CD8-positive, alpha-beta memory T cell (primary cell): ENCODE measurements at places on chromosomes 16 and 17.

DNA sequence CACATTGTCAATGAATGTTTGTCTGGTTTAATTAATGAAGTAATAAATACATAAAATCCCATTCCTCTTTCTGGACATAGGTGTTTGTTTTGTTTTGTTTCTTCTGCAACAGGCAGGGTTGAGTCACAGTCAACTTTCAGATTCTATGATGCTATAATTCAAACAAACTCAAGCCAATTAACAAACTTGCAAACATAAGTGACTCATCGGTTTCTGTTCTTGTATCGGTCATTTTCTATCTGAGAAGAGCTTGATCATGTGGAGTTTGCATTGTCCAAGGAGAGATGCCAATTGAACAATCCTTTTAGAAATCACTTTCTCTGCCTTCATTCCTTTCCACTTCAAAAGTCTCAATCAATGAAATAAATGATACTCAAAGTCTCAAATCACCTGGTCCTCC lies 294.2 kb upstream of the C16orf82 start:
- H3K4me3 ChIP-seq = no peak overlapping the region
- no peaks in the 10 kb centered on the region for H3K36me3 ChIP-seq
- H3K27me3 ChIP-seq = no peaks in the 10 kb centered on the region
- H3K27ac ChIP-seq = no peak overlapping the region
- DNase-seq = no peak
- no peaks in the 10 kb centered on the region for H3K4me1 ChIP-seq

GRCh38 chr16:87690911-87691685 lies 74.7 kb downstream of the KLHDC4 start:
- no peak overlapping the region for H3K27ac ChIP-seq
- H3K4me1 ChIP-seq = no peaks in the 10 kb centered on the region
- no peak overlapping the region for H3K4me3 ChIP-seq
- no peaks in the 10 kb centered on the region for H3K36me3 ChIP-seq
- H3K27me3 ChIP-seq = no peaks in the 10 kb centered on the region

- H3K4me1 ChIP-seq = peaks cover 20% of the 10 kb centered on the region
- peak; percentile 87 for DNase-seq
- H3K27me3 ChIP-seq = no peaks in the 10 kb centered on the region
- peak within 1 kb of the TSS; percentile 98 for H3K4me3 ChIP-seq
Observed at GRCh38 chr17:30116661-30117551, at the start of gene NSRP1. NSRP1 (plus strand) TSS chr17:30116816; CDS start chr17:30116844, 28 bp downstream.

DNA sequence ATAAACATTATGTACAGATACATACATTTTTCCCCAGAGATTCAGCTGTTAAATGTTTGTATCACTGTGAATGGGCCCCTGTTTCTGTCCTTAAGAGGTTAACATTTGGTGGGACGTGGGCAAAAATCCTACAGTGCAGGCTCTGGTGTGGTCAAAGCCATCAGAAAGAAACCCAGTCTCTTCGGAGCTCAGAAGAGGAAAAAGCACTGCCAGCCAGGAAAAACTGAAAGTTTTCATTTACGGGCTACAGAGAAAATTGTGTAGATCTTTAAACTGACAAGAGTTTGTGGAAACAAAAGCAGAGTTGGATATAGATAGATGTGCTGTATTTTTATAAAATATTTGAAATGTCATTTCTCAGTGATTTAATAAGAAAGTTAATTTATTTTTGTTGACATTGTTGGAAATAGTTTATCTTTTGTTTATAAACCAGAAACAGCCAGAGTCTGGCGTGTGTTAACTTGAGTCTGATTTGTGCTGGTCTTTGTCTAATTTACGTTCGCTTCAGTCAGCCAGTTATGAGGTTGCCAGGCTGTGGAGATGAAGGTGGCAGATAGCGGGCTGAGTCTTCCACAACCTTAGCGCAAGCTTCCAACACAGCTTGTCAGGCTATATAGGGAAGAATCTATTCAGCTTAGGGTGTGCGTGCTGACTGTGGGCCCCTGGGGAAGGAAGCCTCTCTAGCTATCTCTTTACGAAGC lies 9.5 kb upstream of the TEKT3 start:
- peaks cover 6% of the 10 kb centered on the region for H3K27me3 ChIP-seq
- no peak overlapping the region for H3K27ac ChIP-seq
- no peak overlapping the region for H3K4me3 ChIP-seq
- no peaks in the 10 kb centered on the region for H3K36me3 ChIP-seq

DNA sequence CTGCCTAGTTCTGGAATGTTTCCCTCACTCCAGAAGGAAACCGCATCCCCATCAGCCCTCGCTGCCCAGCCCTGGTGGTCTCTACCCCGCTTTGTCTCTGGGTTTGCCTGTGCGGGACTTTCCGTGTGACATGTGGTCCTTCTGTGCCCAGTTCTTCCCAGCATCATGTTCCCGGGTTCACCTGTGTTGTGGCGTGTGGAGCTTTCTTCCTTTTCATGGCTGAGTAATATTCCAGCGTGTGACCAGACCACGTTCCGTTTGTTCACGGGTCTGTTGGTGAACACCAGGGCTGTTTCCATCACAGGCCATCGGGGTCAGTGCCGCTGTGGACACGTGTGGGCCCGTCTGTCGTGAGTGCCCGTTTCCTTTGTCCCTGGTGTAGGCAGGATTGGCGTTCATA lies 32.1 kb downstream of the CACNA1H start:
- no peak overlapping the region for H3K4me3 ChIP-seq
- no peaks in the 10 kb centered on the region for H3K36me3 ChIP-seq
- no peak for DNase-seq
- H3K4me1 ChIP-seq = no peaks in the 10 kb centered on the region
- H3K27me3 ChIP-seq = no peaks in the 10 kb centered on the region
- H3K27ac ChIP-seq = no peak overlapping the region

DNA sequence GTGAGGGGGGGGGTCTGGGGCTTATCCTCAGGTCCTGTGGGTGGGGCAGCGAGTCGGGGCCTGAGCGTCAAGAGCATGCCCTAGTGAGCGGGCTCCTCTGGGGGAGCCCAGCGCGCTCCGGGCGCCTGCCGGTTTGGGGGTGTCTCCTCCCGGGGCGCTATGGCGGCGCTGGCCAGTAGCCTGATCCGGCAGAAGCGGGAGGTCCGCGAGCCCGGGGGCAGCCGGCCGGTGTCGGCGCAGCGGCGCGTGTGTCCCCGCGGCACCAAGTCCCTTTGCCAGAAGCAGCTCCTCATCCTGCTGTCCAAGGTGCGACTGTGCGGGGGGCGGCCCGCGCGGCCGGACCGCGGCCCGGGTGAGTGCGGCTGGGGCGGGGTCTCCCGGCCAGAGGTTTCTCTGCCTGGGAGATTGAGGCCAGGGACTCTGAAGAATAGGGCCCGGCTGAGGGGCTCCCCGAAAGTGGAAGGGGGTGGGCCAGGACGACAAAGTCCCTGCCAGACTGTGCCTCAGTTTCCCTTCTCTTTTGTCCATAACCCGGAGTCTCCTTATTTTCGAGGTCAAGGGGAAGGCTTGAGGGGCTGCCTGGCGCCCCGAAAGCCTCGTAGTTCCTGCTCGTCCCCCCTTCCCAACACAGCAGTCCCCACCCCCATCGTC lies at the start of gene FGF11:
FGF11 (plus strand) TSS at position 51 of the 651 bp plus-strand sequence; CDS start at position 160, 109 bp downstream.
- no peak for DNase-seq
- no peaks in the 10 kb centered on the region for H3K36me3 ChIP-seq
- no peak within 1 kb of the TSS for H3K27ac ChIP-seq
- H3K4me1 ChIP-seq = peaks cover 50% of the 10 kb centered on the region

DNA sequence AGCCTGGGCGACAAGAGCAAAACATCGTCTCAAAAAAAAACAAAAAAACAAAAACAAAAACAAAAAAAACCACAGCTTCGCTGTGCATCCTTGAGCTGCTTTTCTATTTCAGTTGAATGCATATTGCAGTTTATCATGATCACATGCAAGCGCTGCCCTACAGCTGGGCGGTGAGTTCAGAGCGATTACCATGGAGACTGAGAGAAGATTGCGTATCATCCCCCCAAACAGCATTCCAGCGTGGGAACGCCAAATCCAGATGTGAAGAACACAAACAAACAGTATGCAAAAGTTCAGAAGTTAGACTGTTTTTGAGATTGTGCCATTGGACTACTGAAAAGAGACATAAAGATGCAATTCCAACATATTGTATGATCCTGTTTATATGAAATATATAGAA lies 15.1 kb upstream of the SLC52A1 start:
- H3K27me3 ChIP-seq = no peaks in the 10 kb centered on the region
- no peak overlapping the region for H3K27ac ChIP-seq
- H3K36me3 ChIP-seq = no peaks in the 10 kb centered on the region
- H3K4me1 ChIP-seq = peaks cover 45% of the 10 kb centered on the region

- no peak overlapping the region for H3K27ac ChIP-seq
- H3K4me3 ChIP-seq = no peak overlapping the region
- H3K4me1 ChIP-seq = no peaks in the 10 kb centered on the region
- H3K36me3 ChIP-seq = no peaks in the 10 kb centered on the region
- no peaks in the 10 kb centered on the region for H3K27me3 ChIP-seq
Observed at GRCh38 chr16:11161974-11162373, 94.0 kb downstream of the SOCS1 start.

GRCh38 chr17:32621612-32622312 lies 135.0 kb downstream of the CDK5R1 start:
- no peaks in the 10 kb centered on the region for H3K36me3 ChIP-seq
- DNase-seq = no peak
- H3K27me3 ChIP-seq = no peaks in the 10 kb centered on the region
- no peak overlapping the region for H3K4me3 ChIP-seq

DNA sequence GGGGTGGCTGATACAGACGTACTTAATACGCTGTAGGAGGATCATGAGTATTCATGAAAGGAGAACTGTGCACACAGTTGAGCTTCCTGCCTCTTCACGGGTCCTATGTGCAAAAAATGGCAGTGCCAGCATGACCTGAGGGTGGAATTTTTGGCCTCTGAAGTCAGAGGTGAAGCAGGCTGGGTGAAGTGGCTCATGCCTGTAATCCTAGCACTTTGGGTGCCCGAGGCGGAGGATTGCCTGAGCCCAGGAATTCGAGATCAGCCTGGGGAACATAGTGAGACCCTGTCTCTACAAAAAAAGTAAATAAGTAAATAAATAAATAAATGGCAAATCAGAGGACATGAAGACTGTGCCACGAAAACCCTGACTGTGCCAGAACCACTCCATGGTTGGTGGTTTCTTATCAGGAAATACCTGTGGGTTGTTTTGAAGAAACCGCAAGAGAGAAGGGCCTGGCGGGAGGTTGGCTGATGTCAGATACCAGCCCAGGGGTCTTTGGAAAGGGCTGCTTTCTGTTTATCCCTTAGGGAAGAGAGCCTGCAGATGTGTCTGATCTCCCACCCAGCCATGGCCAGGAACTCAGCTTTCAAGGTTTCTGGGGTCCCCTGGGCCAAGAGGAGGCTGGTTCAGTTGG lies 3.4 kb downstream of the ASPSCR1 start:
- no peak overlapping the region for H3K4me3 ChIP-seq
- no peak for DNase-seq
- H3K4me1 ChIP-seq = peaks cover 28% of the 10 kb centered on the region
- H3K36me3 ChIP-seq = peaks cover 4% of the 10 kb centered on the region
- H3K27ac ChIP-seq = no peak overlapping the region

DNA sequence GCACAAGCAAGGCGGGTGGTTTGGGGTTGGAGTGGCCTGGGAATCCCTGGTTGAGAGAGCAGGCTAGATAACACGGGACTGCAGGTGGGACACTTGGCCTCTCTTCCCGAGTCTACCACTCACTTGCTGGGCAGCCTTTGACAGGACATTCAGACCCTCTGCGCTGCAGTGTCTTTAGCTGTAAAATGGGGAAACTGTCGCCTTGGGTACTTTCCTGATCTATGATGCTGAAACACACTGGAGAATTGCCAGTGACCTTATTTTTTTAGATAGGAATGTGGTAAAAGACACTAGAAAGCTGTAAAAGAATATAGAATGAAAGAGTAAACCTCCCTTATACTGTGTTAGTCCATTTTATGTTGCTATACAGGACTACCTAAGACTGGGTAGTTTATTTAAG lies 30.5 kb downstream of the KSR1 start:
- no peaks in the 10 kb centered on the region for H3K27me3 ChIP-seq
- peaks cover 2% of the 10 kb centered on the region for H3K4me1 ChIP-seq
- no peak for DNase-seq
- H3K27ac ChIP-seq = no peak overlapping the region
- no peaks in the 10 kb centered on the region for H3K36me3 ChIP-seq

DNA sequence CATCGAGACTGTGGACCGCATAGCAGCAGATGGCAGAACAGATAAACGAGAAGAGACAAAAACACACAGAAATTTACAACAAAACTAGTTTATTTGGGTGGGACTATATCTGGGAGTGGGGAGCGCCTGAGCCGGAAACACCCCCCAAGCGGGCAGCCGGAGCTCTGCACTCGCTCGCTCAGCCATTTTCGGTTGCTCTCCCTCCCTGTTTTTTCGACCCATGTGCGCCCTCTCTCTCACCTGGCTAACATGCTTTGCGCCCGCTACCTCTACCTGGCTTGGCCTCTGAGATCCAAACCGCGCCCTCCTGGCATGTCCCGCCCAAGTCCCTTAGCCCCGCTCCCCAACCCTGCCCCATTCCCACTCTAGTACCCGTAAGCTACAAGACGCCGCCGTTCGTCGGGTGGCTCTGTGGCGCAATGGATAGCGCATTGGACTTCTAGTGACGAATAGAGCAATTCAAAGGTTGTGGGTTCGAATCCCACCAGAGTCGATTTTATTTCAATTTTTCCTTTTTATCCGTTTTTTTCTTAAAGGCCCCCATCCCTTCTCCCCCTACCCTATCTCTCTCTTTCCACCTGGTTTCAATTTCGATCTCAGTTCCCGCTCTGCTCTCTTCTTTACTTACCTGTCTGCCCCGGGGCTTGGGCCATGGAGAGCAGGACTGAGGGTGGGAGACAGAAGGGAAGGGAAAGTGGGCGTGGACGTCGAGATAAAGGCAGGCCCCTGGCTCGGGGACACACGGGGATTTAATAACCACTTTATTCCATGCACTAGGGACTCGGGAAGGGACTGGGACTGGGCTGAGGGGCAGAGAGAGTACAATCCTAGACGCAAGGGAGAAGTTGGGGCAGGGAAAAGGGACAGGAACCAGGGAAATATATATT lies 2.4 kb upstream of the ALOXE3 start:
- peak overlapping the region; percentile 25 for H3K27ac ChIP-seq
- peak; percentile 40 for DNase-seq
- peaks cover 65% of the 10 kb centered on the region for H3K4me1 ChIP-seq
- peaks cover 18% of the 10 kb centered on the region for H3K27me3 ChIP-seq

- H3K4me3 ChIP-seq = no peak overlapping the region
- H3K27ac ChIP-seq = no peak overlapping the region
- no peaks in the 10 kb centered on the region for H3K27me3 ChIP-seq
- DNase-seq = no peak
- H3K36me3 ChIP-seq = peaks cover 76% of the 10 kb centered on the region
Observed at GRCh38 chr16:68298907-68299561, 11.7 kb downstream of the SLC7A6OS start.

GRCh38 chr17:27634776-27635175 lies 3.8 kb downstream of the LGALS9 start:
- H3K36me3 ChIP-seq = no peaks in the 10 kb centered on the region
- H3K4me1 ChIP-seq = peaks cover 24% of the 10 kb centered on the region
- H3K4me3 ChIP-seq = no peak overlapping the region
- no peaks in the 10 kb centered on the region for H3K27me3 ChIP-seq
- DNase-seq = no peak
- H3K27ac ChIP-seq = no peak overlapping the region

DNA sequence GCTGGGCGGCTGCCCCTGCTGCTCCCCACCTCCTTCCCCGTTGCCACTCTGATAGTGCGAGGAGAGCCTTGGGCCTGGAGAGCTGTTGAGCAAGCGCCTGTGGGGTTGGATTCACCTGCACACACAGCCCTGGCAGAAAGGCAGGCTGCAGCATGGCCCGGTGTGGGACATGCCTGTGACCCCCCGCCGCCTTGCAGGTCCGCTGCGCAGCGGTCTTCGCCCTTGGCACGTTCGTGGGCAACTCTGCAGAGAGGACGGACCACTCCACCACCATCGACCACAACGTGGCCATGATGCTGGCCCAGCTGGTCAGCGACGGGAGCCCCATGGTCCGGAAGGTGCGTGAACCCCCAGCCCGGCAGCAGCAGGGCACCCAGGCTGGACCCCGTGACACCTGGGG lies 106.8 kb upstream of the CHMP6 start:
- peaks cover 10% of the 10 kb centered on the region for H3K4me1 ChIP-seq
- H3K36me3 ChIP-seq = peaks cover 26% of the 10 kb centered on the region
- no peak overlapping the region for H3K27ac ChIP-seq
- no peaks in the 10 kb centered on the region for H3K27me3 ChIP-seq
